ENCODE measurements at places on chromosomes 7 and 10.

DNA sequence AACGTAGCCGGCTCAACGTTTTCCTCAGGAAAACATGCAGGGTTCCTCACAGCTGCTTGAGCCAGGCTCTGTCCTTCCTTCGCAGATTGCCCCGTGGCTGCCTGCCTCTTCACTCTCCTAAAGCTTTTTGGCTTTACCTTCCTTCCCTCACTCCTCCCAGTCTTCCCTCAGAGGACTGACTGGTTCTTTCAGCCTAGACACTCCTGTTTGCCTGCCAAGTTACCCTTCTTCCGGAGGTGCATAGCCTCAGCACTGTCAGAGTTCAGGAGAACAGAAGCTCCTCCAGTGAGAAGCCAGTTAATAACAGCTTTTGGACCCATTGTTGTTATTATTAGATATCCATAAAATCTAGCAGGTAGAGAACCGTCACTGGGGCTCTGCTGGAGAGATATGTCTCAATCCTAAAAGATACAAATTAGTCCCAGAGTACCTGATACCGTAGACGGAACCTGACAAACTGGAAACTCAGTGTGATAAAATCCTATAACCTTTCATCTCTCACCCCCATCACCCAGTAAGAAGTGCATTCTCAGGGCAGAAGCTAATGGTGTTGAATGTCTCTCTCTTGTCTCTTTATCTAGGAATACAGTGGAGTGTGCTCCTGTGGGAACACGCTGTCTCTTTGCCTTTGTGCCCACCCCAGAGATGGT lies 79.6 kb downstream of the SND1 start:
- no peak for DNase-seq

DNA sequence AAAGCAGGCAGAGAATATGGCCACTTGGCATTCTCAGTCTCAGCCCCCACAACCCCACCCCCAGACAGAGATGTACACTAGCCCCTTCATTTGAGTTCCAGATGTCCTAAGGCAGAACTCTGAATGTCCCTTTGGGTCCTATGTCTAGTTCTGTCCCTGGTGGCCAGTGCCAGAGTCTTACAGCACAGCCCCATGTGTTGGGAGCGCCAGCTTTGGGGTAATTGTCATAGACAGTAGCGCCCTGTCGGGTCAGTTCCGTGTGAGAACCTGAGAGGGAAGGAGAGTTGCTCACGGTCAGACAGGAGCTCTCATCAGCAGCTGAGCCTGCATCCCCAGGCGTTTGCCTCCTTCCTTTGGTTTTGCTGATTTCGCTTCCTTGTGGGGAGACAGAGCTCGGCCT lies 94.9 kb upstream of the INSYN2A start:
- no peak for DNase-seq

DNA sequence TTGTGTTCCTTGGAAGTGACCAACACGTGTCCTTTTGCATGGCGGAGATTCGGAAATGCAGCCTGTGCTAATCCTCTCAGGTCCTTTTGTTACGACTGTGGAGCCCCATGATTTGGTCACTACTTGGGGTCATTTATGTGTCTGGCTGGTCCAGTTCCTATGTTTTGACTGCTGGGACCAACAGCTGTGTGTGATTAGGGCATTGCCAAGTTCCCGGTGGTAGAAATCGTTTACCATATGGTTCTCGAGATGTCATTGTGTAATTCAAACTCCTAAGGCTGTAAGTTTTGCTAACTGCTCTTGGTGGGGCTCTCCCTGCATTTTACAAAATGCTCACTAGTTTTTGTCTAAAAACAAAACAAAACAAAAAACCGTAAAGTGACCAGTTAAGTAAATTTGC lies 62.0 kb downstream of the CCNY start:
- no peak for DNase-seq

DNA sequence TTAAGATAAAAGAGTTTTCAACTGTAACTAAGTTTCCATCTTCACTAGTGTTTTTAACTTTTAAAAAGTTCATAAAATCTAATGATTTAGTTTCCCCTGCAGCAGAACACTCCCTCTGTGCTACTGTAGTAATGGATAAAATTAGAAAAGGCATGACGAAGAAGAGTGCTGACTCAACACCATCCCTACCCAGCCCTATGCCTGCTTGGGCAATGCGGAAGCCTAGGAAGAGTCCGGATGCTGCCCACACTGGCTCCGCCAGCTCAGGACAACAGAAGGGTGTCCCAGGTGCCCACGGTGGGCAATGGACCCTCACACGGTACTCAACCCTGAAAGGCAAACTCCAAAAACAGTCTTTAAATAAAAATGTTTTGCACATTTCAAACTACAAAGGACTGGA lies 118.2 kb downstream of the LARP4B start:
- no peak for DNase-seq

DNA sequence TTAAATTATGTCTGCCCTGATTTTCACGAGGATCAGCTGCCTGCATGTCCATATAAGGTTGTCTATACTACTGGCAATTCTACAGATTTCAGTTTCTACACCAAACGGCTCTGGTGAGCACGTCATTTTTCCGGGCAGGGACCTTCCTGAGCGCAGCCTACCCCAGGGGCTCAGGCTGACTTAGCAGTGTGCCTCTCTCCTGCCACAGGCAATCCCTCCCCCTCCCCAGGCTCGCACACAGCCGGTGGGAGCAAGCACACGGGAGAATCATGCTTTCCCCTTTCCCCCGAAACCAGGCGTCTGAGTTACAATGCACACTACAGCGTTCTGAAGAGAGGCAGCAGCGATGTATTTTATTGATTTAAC lies 1.7 kb downstream of the KLF6 start:
- no peak for DNase-seq

DNA sequence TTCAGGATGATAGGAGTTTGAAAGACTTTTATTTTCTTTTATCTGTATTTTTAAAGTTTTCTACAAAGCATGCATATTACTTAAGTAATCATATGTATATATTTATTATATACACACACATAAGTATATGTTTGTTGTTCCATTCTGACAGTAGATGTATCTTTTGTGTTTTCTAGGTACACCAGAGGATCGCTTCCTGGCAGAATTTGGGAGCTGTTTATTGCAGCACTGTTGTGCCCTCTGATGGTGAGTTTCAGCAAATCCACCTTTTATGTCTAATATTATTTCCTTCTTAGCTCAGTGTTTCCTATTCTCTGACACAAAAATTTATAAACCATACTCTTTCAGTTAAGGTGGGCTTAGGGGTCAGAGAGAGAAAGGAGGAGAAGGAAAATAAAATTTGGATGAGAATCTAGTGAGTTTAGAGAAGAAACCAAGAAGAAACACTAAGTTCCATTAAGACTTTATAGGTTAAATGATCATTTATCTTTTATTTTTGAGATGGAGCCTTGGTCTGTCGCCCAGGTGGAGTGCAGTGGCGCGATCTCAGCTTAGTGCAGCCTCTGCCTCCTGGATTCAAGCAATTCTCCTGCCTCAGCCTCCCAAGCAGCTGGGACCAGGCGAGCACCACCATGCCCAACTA lies 59.2 kb upstream of the OIT3 start:
- no peak for DNase-seq

DNA sequence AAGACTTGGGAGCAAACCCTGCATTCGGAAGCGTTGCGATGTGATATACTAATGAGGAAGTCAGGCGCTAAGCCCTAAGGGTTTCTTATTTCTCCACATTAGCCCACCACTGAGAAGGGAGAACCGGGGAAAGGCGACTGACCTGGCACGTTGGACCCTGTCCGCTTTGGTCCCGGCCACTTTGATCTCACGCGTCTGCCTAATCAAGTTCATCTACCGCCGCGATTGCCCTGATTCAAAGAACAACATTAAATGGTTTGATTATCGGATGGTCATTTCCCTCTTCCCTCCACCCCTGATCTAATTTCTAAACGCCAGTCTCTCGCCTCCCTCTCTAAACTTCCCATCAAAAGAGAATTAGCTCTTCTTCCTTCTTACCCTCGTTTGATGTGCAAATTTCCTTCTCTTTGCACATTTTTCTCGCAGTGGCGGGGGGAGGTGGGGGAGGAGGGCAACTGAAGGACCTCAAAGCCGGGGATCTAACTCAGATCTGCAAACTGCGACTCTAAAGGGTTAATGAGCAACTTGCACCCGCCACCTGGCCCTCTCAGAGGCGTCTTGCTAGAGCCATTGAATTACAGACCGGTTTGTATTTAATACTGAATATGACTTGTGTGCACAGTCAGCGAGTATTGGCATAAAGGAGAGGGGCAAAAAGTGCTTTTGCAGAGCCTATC lies 687 bp upstream of the DKK1 start:
- no peak for DNase-seq

GRCh38 chr7:8143151-8143874 lies 118.7 kb downstream of the ICA1 start:
- DNase-seq = no peak

GRCh38 chr10:87552248-87552929 lies 47.7 kb downstream of the MINPP1 start:
- DNase-seq = no peak

DNA sequence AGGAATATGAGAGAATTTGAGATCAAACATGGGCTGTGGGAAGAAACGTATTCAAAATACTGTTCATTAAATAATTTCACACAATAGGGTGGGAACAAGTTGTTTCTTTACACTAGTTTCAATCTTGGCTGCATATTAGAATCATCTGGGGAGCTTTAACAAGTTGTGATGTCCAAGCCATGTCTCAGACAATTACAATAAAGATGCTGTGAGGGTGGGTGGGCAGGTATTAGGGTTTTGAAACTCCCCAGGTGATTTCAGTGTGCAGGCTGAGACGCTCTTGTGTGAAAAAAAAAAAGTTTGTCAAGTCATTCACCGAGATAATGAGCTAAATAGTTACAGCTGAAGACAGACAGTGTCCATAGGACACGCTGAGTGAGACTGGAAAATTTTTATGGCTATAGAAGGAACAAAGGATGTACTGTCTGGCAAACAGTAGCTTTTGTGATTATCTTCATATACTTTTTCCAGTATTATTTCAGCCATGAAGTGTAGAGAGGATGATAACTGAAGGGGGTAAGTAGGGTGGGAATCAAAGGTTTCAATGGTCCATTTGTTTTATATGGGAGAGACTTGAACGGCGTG lies 12.6 kb upstream of the LAMB4 start:
- DNase-seq = no peak

DNA sequence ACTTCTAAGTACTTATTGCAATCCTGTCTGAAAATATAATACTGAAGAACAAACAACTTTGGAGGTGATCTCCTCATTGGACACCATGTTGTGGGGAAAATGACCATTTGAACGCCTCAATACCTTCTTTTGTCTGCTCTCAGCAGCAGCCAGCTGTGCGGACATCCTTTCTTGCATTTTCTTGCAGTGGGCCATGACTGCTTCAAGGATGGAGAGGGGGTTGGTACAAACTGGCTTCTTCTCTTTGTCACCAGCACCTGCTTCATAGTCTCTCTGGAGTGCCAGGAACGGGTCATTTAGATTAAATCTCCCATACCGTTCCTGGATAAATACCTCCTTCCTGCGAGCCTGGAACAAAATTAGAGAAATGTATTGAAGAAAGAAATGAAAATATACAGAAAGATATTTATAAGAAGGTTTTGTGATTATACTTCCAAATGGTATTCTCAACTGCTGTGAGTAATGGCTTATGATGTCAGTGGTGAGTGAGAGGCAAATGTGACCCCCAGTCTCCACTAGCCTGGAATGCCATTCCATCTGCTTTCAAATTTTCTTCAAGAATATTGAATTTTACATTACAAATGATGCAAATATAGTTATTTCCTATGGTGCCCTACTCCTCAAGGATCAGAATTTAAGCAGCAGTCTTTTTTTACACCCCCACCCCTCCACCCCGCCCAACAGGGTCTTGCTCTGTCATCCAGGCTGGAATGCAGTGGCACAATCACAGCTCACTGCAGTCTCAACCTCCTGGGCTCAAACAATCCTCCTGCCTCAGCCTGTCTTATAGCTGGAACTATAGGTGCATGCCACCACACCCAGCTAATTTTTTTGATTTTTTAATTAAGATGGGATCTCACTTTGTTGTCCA lies 62.4 kb downstream of the CTTNBP2 start:
- DNase-seq = no peak

GRCh38 chr7:80485721-80486120 lies 26.1 kb downstream of the GNAT3 start:
- DNase-seq = no peak

DNA sequence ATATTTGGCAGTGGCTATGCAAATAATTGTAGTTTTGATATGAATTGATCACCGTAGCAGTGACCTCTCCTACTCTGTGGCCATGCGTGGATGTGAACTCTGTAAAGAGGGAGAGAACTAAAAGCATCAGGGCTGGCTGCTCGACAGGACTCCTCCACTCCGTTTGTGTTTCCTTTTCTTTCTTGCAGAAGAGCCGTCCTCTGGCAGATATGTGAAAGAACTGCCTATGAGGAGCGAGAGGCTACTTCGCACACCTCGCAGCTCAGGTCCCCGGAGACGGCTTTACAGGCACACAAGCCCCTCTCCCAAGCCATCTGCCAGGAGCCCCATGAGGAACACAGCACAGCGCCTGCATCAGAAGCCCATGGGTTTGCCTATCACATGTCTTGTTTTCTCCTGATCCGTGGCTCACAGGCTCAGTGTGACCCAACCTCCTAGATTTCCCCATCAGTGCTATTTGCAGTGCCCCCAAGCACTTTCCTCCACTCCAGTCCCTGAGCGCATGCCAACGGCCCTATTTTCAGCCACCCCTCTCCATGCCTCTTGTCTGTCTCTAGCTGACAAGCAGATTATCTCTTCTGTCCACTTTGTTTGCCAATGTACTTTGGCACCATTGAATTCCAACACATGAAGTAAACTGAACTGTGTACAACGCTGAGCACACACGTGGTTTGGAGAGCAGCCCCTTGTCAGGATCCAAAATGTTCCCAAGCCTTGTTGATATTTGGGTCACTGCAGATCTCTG lies 164.3 kb upstream of the AKR1E2 start:
- peak; percentile 87 for DNase-seq

GRCh38 chr7:156956727-156957126 lies 7.2 kb downstream of the NOM1 start:
- DNase-seq = no peak

DNA sequence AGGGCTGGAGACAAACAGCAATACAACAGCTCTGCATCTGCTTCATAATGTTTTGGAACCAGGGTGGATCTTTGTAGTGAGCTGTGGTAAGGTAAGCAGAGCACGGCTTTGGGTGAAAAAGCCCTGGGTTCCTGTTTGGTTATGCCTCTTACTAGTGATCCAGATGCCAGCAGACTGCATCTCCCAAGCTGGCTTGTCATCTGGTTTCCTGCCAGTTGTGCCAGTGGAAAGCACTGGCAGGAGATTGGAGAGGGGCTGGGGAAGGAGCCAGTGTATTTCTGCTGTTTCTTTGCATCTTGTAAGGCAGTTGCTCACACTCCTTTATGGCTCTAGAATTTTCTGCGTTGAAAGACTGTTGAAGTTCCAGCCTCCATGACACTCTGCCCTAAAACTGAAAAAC lies 137.6 kb downstream of the TSPAN12 start:
- DNase-seq = no peak

GRCh38 chr7:22404421-22405023 lies 47.6 kb upstream of the RAPGEF5 start:
- no peak for DNase-seq

DNA sequence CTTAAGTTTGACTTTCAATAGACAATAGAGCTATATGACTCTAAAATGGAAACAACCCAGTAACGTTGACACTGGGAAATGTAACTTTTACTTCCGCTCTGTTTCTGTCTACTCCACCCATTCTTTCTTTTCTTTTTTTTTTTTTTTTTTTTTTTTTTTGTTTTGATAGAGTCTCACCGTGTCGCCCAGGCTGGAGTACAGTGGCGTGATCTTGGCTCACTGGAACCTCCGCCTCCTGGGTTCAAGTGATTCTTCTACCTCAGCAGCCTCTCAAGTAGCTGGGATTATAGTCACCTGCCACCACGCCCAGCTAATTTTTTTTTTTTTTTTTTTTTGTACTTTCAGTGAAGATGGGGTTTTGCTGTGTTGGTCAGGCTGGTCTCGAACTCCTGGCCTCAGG lies 13.9 kb downstream of the PRSS2 start:
- no peak for DNase-seq

GRCh38 chr10:96642973-96643372 lies 56.2 kb upstream of the TM9SF3 start:
- DNase-seq = peak; percentile 69

Data from left ventricle myocardium inferior (tissue), 1 donor.